Fibroblast of lung (primary cell): ENCODE measurements at places on chromosomes 6 and 20. TPM values are rescaled to one million over a fixed set of nuclear protein-coding genes. Genes with fewer than 3 reads are reported as not detected.

Gene OGFRL1
- 14.0 and 23.6 TPM in 2 replicates for total RNA-seq

Gene LATS1
- total RNA-seq: 7.4 and 8.6 TPM in 2 replicates

Gene MRAP2
- total RNA-seq: under 0.01 and 0.17 TPM in 2 replicates

Gene MEP1A
- not detected in 2 replicates for total RNA-seq

Gene C6orf141
- 0.33 and 0.77 TPM in 2 replicates for total RNA-seq

Gene PPIL1
- 12.8 and 17.5 TPM in 2 replicates for total RNA-seq

Gene GABRR1
- total RNA-seq: not detected in 2 replicates

DNA sequence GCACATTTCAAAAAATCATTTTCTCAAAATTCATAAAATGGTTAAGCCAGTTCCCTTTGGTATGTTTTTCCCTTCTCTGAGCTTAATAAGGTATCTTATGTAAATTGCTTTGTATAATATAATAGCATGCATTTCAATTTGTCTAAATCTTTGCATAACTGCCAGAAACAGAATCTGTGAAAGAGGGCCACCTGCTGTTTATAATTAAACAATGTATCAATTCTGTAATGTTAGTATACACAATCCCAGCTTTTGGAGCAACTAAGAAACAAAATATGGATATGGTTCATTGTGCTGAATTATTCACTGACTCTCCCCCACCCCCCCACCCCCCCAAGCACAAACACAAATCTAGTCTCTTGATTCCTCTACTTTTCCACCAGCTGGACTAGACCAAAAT, 54.8 kb downstream of the GPX5 start:
- H3K27me3 ChIP-seq: no peaks in the 10 kb centered on the region
- no peaks in the 10 kb centered on the region for H3K4me1 ChIP-seq

DNA sequence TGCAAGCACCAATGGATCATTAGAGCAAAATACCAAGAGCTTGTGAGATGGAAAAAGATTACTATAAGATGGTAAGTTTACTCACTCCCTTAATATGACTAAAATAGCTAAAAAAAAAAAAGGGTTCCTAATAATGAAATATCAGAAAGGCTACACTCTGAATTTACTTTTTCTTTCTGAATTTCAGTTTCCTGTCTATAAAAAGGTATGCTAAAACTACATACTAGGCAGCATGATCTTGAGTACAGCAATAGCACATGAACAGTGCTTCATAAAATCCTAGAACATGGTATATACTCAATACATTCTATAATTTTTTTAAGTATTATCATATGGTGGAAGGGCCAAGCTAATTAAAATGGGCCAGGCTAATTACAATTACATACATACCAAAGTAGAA, 24.0 kb upstream of the FAM135A start:
- DNase-seq: no peak
- H3K27me3 ChIP-seq: peaks cover 4% of the 10 kb centered on the region
- no peaks in the 10 kb centered on the region for H3K4me1 ChIP-seq
- no peak overlapping the region for H3K4me3 ChIP-seq

GRCh38 chr6:170101281-170102035, 189.4 kb downstream of the DLL1 start:
- no peaks in the 10 kb centered on the region for H3K4me1 ChIP-seq
- no peak for DNase-seq
- H3K36me3 ChIP-seq: no peaks in the 10 kb centered on the region
- H3K4me3 ChIP-seq: no peak overlapping the region

DNA sequence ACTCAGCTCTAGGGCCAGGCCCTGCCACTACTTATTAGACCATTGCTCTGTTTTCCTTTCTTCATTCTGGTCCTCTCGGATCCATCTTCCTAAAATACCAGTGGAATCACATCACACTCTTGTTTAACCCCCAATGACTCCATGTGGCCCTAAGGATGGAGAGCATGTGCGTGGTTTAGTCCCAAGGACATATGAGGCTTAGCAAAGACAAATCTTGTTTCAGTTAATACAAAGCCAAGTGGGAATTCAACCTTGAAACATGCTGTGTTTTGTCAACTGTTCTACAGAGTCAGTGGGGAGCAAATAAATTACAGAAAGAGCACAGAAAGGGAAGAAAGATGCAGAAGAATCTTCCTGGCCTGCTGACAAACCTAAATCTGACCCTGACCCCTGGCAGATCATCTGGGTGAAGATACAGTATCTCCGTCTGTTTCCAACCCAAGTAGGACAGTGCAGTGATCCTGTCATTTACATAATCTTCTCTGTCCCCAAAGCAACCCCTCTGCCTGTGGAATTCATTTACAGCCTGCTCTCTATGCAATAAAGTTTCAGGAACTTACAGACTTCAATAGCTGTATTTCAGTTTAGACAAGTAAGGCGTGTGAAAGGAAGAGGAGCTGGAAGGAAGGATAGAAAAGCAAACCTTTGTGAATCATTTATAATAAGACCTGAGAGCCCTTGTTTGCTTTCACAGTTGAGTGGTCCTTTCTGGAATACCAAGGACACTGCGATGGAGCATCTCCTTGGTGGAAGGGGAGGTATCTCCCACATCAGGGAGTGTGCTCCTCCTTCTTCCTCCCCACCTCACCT, 144.0 kb downstream of the THBS2 start:
- no peak overlapping the region for H3K27ac ChIP-seq
- H3K4me3 ChIP-seq: no peak overlapping the region
- no peak for DNase-seq
- H3K27me3 ChIP-seq: no peaks in the 10 kb centered on the region

DNA sequence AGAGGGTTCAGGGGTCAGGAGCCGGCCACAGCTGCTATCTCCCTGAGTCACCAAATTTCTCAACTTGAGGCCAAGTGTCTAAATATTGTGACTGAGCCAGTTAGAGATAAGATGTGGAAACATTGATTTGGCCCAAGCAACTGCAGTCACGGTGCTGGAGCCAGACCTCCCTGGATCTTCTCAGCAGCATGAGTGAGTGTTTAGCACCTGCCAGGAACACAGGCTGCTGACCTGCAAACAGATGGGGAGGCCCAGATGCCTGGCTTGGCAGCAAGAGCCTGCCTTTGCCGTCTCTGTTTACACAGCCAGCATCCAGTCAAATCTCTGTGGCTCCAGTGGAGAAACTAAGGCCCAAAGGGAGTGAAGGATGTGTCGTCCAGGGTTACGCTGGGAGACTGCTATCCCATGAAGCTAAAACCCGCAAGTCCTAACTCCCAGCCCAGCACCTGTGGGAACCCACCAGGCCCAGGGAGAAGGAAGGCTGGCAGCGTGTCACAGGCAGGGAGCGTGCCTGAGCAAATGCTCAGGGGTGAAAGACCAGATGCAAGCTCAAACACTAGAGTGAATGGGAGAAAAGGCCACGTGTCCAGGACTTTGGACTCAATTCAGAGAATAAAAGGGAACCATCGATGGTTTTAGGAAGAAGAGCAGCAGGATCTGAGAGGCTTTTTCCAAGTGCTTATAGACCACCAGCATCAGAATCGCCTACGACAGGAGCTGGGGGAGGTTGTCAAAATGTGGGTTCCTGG, 15.9 kb upstream of the PTGIS start:
- peaks cover 24% of the 10 kb centered on the region for H3K4me1 ChIP-seq
- no peaks in the 10 kb centered on the region for H3K27me3 ChIP-seq
- H3K36me3 ChIP-seq: no peaks in the 10 kb centered on the region
- H3K4me3 ChIP-seq: no peak overlapping the region
- peak; percentile 99 for DNase-seq

DNA sequence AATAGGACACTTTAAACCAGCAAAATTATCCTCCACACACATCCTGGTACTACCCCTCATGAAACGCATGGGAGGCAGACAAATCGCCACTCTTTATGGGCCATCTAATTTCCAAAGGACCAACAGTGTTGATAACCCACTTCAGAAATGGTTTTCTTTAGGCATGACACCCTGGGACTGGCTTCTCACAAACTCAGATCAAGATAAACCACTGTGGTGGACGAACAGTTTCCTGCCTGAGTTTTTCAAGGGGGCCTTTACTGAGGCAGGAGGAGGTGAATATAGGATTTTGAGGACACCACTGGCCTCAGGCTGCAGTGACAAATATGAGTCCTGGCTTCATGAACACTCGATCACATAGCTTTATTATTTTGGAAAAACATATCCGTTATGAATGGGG, 26.0 kb downstream of the TRAM2 start:
- H3K27me3 ChIP-seq: no peaks in the 10 kb centered on the region
- H3K4me1 ChIP-seq: peaks cover 67% of the 10 kb centered on the region
- H3K27ac ChIP-seq: peak overlapping the region; percentile 50
- DNase-seq: no peak
- peaks cover 2% of the 10 kb centered on the region for H3K36me3 ChIP-seq

DNA sequence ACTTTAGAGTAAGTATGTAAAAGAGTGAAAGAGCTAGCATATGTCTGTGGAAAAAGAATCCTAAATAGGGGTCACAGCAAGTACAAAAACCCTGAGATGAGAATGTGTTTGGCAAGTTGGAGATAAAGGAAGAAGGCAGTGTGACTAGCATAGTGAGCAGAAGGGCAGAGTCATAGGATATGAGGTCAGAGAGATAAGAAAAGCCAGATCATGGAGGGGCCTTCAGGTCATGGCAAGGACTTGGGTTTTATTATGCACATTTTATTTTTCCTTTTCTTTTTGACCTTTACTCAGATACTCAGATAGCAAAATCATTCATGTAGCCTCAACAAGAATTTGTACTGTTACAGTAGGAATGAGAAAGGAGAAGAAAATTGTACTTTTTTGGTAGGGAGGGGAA, 138.0 kb downstream of the GJA1 start:
- no peak for DNase-seq
- no peaks in the 10 kb centered on the region for H3K27me3 ChIP-seq
- no peaks in the 10 kb centered on the region for H3K4me1 ChIP-seq

DNA sequence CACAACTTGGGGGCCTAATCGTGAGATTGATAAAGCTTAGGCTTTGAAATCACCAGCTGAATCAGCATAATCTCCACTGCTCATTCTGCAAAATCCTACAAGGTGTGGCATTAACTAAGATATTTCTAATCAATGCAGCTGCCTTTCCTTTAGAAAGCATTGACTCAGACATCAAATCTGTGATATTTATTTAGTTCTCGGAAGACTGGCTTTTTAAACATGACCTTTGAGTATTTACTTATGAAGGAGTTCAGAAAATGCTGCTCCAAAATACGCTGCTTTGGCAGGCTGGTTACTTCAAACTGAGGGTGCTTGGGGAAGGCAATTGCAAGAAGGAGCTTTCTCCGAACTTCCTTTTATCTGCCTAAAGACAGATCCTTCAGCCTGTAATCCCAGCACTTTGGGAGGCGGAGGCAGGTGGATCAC, 23.7 kb upstream of the FUCA2 start:
- no peak overlapping the region for H3K27ac ChIP-seq
- no peak for DNase-seq
- H3K4me3 ChIP-seq: no peak overlapping the region
- peaks cover 2% of the 10 kb centered on the region for H3K4me1 ChIP-seq
- no peaks in the 10 kb centered on the region for H3K27me3 ChIP-seq

GRCh38 chr20:58196402-58197184, 31.9 kb downstream of the ANKRD60 start:
- no peaks in the 10 kb centered on the region for H3K36me3 ChIP-seq
- no peak overlapping the region for H3K27ac ChIP-seq
- no peak for DNase-seq
- H3K27me3 ChIP-seq: no peaks in the 10 kb centered on the region

GRCh38 chr6:143601504-143601903, 76.3 kb upstream of the PHACTR2 start:
- no peak for DNase-seq
- peaks cover under 1% of the 10 kb centered on the region for H3K4me1 ChIP-seq
- no peaks in the 10 kb centered on the region for H3K36me3 ChIP-seq
- no peak overlapping the region for H3K27ac ChIP-seq
- no peak overlapping the region for H3K4me3 ChIP-seq

DNA sequence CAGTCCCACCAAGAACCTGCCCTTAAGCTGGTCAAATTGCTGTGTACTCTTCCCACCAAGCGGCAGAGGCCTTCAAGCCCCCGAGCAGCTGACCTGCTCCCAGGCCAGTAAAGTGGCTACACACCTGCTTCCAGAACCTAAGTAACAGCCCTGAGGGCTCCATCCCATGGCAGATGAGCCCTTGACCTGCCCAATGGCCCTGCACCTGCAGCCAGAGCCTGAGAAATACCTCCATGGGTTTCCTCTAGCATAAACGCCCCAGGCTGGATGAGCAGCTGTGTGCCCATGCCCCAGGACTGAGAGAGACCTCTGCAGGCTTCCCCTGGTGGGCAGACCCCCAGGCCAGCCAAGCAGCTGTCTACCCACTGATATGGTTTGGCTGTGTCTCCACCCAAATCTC, 123.0 kb upstream of the LAMA2 start:
- H3K36me3 ChIP-seq: no peaks in the 10 kb centered on the region
- no peaks in the 10 kb centered on the region for H3K27me3 ChIP-seq
- no peaks in the 10 kb centered on the region for H3K4me1 ChIP-seq
- H3K4me3 ChIP-seq: no peak overlapping the region
- no peak overlapping the region for H3K27ac ChIP-seq

- no peak overlapping the region for H3K27ac ChIP-seq
- no peaks in the 10 kb centered on the region for H3K4me1 ChIP-seq
- no peak for DNase-seq
- H3K4me3 ChIP-seq: no peak overlapping the region
- H3K27me3 ChIP-seq: no peaks in the 10 kb centered on the region
These were observed 112.3 kb downstream of the CBLN4 start for GRCh38 chr20:55893031-55893430.

DNA sequence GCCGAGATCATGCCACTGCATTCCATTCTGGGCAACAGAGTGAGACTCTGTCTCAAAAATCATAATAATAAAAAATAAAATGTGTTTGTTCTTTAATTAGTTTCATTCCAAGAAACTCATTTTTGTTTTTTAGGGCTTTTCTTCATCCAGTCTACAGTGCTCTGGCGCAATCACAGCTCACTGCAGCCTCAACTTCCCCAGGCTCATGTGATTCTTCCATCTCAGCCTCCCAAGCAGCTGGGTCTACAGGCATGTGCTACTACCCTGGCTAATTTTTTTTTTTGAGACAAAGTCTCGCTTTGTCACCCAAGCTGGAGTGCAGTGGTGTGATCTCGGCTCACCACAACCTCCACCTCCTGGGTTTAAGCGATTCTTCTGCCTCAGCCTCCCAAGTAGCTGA, 143.6 kb upstream of the JARID2 start:
- no peak overlapping the region for H3K4me3 ChIP-seq
- H3K36me3 ChIP-seq: no peaks in the 10 kb centered on the region
- H3K4me1 ChIP-seq: no peaks in the 10 kb centered on the region
- no peak overlapping the region for H3K27ac ChIP-seq

- no peak for DNase-seq
- peaks cover 7% of the 10 kb centered on the region for H3K27me3 ChIP-seq
- no peaks in the 10 kb centered on the region for H3K4me1 ChIP-seq
- H3K36me3 ChIP-seq: no peaks in the 10 kb centered on the region
- H3K27ac ChIP-seq: no peak overlapping the region
- no peak overlapping the region for H3K4me3 ChIP-seq
These were observed 16.0 kb downstream of the CD40 start for GRCh38 chr20:46133886-46134654.

DNA sequence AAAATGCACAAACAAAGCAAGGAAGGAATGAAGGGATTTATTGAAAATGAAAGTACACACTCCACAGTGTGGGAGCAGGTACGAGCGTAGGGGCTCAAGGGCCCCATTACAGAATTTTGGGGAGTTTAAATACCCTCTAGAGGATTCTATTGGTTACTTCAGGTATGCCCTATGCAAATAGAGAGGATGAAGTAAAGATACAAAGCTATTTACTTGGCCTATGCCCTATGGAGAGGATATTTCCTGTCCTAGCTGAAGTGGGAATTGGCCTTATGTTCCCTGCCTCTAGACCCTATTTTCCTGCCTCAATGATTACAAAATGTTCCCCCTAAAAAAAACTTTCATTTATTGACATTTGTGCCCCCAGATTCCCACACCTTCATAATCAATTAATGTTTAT, 59.7 kb upstream of the ASIP start:
- DNase-seq: no peak
- H3K36me3 ChIP-seq: no peaks in the 10 kb centered on the region
- peaks cover 2% of the 10 kb centered on the region for H3K27me3 ChIP-seq
